ENCODE measurements at places on chromosomes 6 and 20.
A peak's percentile ranks its signal among the peaks of the same experiment; 100 is the strongest.

GRCh38 chr20:47713878-47714450 lies 71.3 kb downstream of the SULF2 start:
- peak; percentile 59 for DNase-seq

DNA sequence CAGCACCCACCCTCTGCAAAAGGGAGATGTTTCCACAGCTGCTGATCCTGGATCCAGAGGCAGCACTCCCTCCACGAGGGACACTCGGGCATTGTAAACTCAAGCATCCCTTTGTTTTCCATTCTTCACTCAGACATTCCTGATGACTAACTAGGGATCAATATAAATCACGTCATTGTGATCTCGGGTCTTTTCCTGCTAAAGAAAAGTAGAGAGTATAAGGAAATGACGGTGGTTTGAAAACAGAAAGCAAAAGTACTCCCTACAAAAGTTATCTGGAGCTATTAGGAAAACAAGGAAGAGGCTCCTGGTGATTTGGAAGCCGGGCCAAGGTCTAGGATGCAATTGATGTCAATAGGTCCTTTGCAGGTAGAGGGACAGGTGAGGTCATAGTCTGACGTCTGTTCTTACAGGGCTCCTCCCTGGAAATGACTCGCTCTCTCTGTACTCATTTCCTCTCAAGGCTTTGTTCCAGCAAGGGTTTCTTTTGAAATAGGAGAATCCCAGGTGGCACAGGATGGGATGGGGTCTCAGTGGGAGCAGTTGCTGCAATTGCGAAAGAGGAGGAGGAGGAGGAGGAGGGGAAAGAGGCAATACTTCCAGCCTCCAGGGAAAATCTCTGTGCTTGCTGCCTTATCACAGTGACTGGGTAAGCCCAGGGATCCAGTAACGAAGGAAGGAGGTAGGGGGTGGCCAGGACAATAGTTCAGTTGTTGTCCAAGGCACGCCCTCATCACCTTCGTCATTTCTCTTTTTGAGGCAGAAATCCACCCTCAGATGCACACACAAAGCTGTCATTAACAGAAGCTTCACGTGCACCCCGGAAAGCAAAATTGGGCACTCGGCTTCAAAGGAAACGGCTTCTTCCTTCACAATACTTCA lies 222.8 kb downstream of the LY86 start:
- peak; percentile 83 for DNase-seq

DNA sequence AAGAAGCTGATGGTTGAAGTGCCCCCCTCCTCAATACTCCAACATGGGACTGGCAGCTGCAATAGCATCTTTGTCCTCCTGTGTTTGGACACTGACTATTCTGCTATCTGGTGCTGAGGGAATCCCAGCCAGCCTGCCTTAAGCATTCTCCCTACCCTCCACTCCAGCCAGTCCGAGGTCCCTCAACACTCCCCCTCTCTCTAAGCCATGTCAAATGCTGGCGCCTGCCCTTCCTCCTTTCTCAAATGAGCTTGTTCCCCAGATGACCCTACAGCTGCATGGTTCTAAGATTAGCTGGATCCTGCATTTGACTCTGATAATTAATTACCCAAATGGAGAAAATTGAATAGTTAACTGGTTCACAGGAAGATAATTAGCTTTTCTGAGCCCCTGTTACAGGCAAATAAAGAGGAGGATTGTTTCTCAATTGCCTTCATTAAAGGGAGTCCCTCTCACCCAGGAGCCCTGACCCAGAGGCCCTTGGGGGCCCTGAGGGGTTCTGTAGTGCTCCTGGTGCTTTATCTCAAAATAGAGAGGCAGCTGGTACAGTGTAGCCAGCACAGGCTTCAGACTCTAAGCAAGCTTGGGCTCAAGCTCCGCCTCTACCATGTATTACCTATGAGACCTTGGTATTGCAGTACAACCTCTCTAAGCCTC lies 37.9 kb upstream of the CHD6 start:
- no peak for DNase-seq

GRCh38 chr6:96302991-96303390 lies 218.6 kb upstream of the UFL1 start:
- DNase-seq: no peak

GRCh38 chr6:37501632-37502491 lies 2.2 kb upstream of the CCDC167 start:
- no peak for DNase-seq

DNA sequence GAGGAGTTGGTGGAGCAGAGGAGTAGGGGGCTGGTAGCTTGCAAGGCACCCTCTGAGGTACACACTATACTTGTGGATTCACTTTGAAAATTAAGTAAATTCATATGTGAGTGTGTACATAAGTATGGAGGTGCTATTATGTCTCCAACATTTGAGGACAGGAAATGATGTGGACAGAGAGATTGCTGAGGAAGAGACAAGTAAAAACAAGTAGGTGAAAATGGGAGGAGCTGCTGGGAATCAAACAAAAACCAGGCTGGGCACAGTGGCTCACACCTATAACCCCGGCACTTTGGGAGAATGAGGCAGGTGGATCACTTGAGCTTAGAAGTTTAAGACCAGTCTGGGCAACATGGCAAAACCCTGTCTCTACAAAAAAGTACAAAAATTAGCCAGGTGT lies 69.2 kb upstream of the LYRM2 start:
- no peak for DNase-seq

- DNase-seq: no peak
Measured at GRCh38 chr20:60447703-60448102, 489.5 kb downstream of the CDH26 start.

GRCh38 chr20:20010639-20011500 lies 6.3 kb upstream of the NAA20 start:
- DNase-seq: peak; percentile 84

DNA sequence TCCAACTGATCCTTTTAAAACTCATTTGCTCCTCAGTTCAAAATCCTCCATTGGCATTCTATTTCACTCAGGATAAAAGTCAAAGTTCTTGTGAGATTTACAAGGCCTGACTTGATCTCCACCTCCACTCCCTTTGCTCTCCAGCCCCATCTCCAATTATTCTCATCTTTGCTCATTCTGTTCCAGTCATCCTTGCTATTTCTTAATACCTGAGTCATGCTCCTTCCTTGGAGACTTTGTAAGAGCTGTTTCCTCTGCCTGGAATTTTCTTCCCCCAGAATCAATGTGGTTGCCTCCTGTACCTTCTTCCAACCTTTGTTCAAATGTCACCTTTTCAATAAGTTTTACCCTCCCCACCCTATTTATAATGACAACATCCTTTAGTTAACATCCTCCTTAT lies 373.5 kb downstream of the HTR1B start:
- DNase-seq: no peak

DNA sequence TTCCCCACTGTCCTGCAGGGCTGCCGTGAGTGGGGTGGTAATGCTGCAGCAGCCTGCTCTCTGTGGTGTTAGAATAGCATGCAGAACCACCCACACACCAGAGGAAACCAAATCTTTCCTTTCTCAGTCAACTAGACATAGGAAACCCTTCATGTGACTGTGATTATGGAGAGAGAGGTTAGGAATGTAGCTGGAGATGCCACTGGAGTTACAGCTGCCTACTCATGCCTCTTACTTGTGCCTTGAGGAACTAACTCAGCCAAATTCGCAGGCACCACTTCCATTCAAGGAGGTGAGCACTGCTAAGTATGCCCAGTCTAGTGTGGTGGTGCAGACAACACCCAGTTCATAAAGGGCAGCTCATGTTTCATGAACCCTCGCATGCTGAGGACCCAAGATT lies 27.4 kb downstream of the MUC22 start:
- DNase-seq: no peak

DNA sequence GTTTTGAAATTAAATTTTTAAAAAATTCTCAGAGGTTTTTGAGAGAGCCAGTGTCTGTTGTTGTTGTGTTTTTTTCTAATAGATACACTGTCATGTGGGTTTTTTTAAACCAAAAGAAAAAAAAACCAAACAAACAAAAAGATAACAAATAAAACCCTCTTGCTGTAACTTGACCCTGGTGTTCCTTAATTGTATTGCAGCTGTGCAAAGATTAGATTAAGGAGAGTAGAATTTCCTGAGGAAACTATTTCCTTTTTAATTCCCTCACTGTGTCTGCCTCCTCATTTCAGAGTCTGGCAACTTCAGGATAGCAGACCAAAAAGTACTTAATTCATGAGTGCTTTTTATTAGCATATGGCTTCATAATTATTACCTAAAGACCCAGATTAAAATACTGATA lies 281.9 kb downstream of the EPM2A start:
- peak; percentile 3 for DNase-seq

DNA sequence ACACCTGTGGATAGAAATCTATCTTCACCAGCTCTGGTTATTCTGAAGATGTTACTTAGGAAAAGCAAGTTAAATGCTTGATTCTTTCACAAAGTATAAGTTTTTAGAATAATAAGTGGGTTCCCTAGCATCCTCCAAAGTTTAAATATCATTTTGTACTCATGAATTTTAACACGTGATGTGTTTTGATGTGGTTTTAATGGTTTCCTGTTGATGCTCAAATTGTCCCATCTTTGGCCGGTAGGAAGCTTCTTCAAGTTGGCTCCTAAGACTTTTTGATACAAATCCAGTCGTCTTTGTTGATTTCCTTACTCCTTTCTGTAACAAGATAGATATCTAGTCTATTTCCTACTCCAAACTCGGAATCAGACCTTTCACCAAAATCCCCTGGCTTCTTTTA lies 94.5 kb upstream of the STXBP5 start:
- no peak for DNase-seq

GRCh38 chr6:109456111-109456583 lies 575 bp upstream of the MICAL1 start:
- DNase-seq: no peak

GRCh38 chr6:20998748-20999448 lies 464.6 kb downstream of the CDKAL1 start:
- DNase-seq: no peak

DNA sequence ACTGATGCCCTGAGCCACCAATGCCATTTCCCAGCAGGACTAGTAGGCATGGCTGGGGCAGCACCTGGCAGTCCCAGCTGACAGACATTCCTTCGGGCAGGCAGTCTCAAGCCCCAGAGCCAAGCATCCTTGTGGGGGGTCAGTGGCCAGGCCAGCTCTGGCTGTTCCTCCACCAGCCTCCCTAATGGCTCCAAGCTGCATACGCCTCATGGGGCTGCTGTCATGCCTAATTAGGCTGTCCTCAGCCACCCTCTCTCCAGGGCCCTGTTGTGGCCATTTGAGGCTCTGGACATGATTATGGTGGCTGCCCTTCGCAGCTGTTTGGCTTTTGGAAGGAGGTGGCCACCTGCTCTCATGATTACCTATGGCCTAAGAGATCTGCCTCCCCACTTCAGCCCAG lies 79.4 kb downstream of the DLGAP4 start:
- DNase-seq: no peak

DNA sequence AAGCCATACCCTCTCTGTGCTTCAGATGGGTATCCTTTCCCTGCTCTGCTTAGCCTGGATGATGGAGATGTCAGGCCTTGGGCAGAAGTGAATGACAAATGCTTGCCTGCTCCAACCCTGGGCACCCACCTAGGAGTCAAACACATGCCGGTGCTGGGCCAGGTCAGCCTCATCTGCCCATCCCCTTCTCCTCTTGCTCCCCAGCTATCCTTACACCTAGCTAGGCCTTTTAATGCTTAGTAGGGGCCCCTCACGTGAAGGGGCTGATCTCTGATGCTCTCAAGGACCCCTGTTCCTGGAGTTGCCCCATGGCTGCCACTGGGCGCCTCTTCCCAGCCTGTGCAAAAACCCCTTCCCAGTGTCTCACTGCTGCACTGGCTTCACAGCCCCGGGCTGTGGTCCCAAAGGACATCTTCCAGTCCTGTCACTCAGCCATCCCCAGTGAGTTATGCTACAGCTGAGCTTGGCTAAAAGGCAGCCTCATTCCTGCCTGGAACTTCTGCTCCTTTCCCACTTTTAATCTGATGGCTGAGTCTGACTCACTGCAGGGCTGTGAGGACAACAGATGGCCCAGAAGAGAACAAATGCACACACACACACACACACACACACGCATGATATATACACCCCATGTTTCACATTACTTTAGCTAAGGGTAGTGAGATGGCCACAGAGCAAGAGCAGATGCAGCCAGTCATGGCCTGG lies 12.8 kb upstream of the SDCBP2 start:
- DNase-seq: no peak

GRCh38 chr20:57748601-57749130 lies 38.9 kb upstream of the PMEPA1 start:
- peak; percentile 44 for DNase-seq

DNA sequence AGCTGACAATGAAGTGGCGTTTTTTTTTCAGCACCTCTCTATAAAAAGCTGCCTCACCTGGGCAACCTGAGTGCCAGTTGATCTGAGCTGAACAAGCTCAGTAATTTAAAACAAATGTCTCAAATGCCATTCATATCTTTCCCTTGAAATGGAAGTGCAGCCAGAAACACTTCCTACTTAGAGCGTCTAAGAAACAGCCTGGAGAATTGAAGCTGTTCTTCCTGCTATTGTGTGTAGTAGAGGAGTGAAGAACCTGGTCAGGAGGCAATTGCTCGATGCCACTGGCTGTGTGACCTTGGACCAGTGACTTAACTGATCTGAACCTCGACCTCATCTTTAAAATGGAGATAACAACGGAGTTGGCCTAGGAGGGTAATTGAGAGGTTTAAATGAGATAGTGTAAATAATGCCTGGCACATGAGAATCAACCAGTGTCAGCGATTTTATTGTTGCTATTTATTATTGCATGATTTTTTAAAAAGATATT lies 95.4 kb upstream of the FOXQ1 start:
- no peak for DNase-seq

DNA sequence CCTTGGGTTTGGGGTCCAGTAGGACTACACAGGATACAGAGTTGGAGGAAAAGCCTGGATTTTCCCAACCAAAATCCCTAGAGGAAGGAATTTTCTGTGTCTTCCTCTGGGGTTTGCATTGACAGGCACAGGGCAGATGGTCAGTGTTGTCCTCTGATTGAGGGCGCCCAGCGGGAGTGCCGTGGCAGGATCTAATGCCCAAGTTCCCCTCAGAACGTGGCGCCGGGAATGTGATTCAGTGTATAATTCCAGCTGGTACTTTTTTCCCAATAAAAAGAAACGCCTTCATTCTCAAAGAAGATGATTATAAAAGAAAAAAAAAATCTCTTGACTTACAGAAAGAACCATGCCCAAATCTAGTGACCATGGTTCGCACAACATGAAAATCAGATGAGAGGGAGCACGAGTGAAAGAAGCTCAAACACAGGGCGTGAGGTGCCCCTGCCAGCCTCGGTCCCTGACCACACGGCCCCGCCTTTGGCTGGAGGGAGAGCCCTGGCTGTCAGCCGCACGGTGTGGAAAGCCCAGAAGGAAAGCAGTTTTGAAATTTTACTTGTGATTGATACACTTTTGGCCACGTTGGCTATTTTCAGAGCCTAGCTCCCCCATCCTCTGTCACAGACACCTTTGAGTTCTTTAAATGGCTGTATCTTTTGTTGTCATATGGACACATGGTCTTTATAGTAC lies 31.6 kb downstream of the VEGFA start:
- DNase-seq: no peak

- no peak for DNase-seq
Measured at GRCh38 chr6:107652526-107653182, 162.7 kb downstream of the SOBP start.

DNA sequence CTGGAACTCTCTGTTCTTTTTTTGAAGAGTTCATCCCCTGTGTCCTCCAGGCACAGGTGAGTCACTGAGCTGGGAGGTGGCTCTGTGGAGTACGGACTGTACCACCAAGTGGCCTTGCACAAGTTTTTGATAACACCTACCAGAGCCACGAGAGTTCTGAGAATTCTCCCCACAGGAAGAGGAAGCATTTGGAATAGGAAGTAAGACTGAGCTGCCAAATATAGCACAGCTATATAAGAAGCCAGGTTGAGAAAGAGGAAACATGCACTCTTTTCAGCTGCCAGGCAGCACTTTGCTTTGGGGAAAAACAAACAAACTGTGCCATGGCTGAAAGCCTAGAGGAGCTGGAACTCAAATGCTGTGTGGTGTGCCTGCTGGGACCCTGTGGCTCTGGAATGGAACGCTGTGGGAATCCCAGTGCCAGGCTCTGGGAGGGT lies 70.8 kb upstream of the RIPOR2 start:
- peak; percentile 42 for DNase-seq

All from lung microvascular endothelial cell (primary cell).